ENCODE measurements at places on chromosomes 4 and X.
A peak's percentile ranks its signal among the peaks of the same experiment; 100 is the strongest.

GRCh38 chrX:41733939-41734338 lies 10.0 kb downstream of the GPR82 start:
- DNase-seq = no peak

DNA sequence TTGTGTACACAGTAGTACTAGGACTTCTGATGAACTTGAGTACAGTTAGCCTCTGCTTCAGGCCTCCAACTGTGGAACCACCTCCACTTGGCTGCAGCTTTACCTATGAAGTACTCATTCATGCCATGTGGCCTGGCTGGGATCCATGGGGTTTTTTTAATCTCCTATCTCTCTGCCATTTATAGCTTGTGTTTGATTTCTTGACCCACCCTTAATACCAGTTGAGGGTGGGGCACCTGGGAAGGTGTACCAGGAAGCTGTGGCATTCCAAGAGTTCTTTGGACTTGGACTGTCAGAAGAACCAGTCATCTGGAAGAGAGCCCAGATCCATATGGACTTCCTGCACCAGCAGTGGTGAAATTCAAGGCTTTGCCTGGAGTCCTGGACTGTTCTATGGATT lies 230.1 kb downstream of the SHROOM3 start:
- DNase-seq = peak; percentile 33

DNA sequence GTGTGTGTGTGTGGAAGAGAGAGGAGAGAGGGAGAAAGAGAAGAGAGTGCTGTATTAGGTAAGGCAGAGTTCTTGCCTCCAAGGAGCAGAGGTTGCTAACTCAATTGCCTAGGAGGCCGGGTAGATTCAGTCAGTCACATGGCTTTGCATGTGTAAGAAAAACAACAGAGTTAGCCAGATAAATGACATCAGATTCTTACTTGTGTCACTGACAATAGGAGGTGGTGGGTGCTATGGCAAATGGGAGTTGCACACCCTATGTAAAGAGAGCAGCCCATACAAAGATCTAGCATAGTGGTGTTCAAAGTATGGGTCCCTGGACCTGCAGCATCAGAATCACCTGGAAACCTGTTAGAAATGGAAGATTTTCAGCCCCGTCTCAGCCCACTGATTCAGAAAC lies 14.4 kb upstream of the PGRMC2 start:
- no peak for DNase-seq

DNA sequence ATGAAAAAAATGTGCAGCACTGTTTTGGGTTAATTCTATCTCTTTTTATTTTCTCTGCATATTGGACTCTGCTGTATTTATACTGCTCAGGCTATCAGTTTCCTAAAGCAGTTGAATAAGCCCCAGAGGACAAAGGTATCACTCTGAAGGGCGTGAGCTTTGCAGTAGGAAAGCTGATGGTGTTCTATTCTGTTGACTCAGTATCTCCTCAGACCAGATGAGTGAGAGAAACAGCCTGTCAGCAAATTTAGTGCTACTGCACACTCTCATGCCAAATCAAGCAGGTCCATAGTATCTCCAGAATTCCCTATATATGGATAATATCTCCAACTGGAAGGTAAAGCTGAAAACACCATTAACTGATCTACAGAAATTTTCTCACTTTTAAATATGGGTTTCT lies 132.3 kb upstream of the UGT8 start:
- DNase-seq = no peak

GRCh38 chrX:38318606-38319005 lies 8.7 kb downstream of the RPGR start:
- no peak for DNase-seq

GRCh38 chr4:138902705-138903104 lies 112.9 kb upstream of the NOCT start:
- no peak for DNase-seq

DNA sequence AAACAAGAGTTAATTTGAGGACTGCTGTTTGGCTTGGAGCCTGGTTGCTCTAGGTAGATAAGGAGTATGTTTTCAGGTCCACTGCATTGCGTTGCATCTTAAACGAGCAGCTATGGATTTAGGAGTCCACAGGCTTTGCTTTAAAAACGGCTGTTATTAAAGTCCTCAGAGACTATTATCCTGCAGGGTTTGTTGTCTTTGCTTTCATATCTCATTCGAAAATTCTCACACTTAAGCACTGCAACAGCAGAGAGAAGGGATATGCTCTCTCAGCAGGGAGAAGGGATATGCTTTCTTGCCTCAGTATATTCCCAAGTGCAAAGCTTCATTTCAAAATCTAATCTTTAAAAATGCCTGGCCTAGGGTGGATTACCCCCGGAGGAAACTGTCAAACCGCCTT lies 444.7 kb upstream of the FTHL17 start:
- DNase-seq = no peak

DNA sequence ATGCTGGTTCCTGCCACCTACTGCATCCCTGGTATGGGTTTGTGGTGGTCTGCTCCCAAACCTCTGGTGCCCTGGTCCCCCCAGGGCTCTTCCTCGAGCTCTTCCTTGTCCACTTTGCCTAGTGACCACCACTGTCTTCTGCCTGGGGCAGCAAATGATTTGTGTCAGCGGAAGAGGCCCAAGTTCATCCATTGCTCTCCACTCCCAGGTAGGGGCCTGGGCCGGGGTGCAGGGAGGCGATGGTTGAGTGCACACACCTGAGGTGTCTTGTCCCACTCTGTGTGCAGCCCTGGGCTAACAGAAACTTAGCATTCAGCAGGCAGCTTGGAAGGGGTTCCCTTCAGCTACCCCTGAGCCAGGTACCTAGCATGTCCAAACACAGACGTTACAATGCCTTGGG lies 75.6 kb upstream of the SOX3 start:
- DNase-seq = no peak

- DNase-seq = no peak
Observed at GRCh38 chr4:14524276-14524675, 478.0 kb upstream of the CPEB2 start.

Measured in fibroblast of mammary gland (primary cell).